GM04503 (cell line): ENCODE measurements at places on chromosomes 5 and 9.

GRCh38 chr9:94692601-94693000, 33.9 kb upstream of the AOPEP start:
- no peak for DNase-seq

- DNase-seq: no peak
Measured at GRCh38 chr5:169062690-169063089, 238.2 kb downstream of the SLIT3 start.

DNA sequence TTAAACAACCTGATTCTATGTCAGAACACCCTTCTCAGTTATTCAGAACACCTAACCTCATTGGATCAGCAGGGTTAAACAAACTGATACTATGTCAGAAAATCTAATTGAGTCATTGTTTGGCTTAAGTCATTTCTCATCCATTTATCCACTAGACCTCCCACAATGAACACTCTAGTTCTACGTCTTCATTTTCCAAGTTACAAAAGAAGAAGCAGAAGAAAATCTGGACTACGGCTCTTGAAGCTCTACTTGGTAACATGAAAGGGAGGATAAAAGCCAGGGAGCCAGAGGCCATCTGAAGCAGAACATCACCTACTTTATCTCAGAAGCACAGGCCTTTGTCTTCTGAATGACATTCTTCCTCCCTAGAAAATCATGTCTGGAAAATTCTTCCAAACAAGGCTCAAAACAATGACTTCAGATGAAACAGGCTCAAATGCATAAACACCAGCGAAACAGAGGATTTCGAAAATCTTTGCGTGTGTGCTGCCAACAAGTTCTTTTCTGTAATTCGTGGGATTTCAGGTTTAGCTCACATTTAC, 35.4 kb upstream of the TGFBI start:
- DNase-seq: no peak

DNA sequence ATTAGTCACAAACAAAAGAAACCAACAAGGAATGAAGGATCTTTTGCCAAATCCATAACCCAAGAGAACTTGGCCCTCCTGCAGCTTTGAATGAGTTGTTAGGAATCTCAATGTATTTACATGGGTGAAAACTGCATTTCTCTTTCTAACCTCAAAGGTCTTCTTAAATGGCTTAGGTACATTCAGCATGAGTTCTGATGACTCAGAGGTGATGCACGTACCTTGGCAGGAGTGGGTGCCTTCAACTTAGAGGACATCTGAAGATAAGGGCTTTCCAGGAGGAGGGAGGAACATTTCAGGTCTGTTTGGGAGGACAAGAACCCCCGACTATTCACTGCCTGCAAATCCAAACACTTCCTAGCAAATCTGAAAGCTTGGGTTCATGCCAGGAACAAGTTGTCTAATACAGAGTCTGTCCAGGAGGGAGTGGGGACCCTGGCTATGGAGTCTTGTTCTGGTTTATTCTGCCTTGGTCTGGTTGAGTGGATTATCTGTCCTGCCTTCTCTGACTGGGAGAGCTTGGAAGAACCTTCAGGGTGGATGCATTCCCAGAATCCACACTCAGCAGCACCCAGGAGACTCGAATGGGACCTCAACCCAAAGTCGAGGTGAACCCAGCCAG, 65.7 kb downstream of the IRX2 start:
- DNase-seq: no peak

- no peak for DNase-seq
Measured at GRCh38 chr5:133360693-133361472, 251.5 kb downstream of the FSTL4 start.

DNA sequence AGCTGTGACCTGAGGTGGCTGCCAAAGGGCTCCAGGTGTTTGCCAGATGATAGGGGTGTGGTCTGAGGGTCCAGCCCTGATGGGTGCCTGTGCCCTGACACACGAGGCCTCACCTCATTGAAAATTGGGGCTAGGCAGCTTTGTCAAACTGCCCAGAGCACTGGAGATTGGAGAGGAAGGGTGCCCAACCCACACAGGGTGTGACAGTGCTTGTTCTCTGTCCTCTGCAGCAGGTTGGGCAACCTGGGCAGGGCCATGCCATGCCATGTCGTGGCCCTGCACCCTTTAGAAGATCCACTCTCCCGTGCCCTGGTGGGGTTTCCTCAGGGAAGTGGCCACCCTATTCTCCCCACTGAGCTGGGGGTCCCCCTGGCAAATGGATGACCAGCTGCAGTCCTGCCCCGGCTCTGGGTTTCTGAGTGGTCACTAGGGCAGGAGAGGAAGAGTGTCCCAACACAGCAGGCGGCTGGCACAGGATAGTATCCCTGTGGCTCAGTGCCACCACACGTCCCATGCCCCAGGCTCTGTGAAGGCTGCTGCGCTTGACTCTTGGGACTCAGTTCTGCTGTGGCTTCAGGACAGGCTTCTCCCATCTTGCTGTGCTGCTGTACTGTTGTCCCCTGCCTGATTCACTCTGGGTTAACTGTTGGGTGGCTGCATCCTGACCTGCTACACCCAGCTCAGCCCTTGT, 100.8 kb upstream of the PITX1 start:
- no peak for DNase-seq

DNA sequence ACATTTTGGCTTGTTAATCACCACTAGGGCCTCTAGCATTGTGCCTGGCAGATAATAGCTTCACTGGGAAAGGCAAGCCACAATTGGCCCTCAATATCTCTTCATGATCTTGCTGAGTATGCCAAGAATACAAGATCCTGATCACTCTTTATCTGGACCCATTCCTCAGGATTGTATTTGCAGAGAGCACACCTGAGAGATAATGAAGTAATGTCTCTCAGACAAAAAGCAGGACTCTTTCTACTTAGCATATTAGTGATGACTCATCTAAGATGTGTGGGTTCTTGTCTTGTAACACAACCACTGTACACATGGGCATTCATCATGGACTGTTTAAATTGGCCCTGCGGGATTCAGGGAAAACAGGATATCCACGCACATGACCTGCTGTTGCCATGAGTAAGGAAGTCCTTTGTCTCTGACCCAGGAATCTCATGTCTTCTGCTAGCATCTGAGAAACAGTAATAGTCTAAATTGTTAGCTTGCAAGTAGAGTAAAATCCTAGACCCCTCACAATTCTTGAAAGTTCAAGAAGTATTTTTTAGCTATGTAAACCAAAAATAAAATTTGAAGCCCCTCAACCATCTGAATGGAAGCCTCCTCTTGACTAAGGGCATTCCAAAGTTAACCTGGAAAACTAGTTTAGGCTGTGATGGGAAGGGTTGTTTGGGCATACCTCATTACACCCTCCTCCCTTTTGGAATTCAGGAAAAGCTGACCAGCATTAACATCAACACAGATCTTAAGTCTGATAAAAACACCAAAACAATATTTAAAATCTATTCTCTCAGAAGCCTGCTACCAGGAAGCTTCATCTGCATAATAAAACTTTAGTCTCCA, 28.0 kb upstream of the NFIL3 start:
- no peak for DNase-seq

DNA sequence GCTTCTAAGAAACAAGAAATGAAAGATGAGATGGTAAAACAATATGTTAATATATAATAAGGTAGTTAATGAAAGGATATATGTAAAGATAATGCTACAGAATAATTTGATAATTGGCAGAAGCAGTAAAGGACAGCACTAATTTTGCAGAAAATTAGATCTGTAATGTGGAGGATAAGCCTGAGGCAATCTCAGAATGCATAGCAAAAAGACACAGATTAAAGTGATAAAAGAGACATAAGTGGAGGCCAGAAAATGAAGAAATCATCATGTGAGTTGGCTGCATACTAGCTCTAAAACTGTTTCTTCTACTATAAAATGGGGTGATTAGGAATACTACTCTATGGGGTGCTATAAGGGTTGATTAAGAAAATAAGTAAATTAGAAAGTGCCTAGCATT, 225.9 kb downstream of the SEC61B start:
- no peak for DNase-seq
